ENCODE measurements at places on chromosomes 13 and 19.

DNA sequence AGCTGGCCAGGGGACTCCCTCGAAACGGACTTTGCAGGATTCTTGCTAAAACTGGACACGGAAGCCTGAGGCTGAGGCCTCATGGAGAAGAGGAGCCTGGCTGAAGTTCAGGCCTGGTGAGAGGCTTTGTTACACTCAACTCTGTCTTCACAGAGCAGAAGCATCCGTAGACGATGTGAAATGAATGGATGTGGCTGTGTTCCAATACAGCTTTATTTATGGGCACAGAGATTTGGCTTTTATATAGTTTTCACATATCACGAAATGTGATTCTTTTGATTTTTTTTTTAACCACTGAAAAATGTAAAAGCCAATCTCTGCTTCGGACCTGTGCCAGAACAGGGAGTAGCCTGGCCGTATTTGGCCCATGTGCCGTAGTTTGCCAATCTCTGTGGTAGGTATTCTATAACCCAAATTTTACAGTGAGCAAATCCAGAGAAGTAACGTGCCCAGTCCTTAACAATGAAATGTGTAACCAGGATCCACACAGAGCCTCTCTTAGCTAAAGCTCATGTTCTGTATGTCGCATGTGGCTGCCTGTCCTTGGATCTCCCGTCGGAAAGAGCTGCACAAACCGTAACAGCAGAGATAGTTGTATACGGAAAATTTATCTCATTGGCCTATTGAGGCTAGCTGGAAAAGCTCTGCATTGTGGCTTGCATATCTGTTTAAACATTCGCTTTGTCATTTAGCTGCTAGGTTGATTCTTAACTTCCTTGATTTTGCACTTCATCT lies 171.6 kb upstream of the RNF113B start:
- DNase-seq, result no peak

DNA sequence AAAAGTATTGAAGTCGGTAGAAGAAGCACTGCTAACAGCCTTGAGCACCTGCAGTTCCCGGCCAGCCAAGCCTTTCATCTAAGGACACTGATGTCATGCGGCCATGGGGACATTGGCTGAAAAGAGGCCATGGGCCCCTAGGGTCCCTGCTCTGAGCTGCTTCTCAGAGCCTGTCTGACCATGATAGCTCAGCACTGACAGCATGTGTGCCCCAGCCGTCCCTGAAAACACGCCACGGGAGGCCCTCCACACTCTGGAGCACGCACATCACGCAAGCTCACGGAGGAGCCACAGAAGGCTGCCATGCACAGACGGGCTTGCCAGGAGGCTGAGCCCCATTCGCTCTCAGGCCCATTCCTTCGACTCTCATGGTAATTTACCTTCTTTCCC lies 51.8 kb downstream of the MLLT1 start:
- no peak for DNase-seq

GRCh38 chr13:51158365-51158764 lies 47.3 kb upstream of the C13orf42 start:
- DNase-seq, result no peak

GRCh38 chr19:35249146-35249847 lies 495 bp downstream of the LSR start:
- no peak for DNase-seq

GRCh38 chr19:16429066-16429758 lies 42.6 kb downstream of the EPS15L1 start:
- DNase-seq, result no peak

GRCh38 chr13:106205871-106206270 lies 329.6 kb downstream of the EFNB2 start:
- no peak for DNase-seq

DNA sequence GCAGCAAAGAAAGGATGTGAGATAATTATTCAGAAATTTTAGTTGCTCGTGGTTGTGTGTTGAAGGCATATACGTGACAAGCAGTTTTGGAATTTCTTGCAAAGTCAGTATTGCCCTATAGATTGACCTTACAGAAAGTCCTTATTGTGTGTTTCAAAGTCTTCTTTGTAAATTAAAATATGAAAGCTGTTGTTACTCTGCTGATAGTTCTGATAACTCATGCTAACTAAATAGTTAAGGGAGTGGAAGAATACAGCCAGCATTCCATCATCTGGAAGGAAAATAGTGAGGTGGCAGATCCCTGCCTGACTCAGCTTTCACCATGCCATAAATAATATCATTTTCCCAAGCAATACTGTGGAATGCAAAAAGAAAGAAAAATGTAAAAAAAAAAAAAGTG lies 27.2 kb downstream of the WASF3 start:
- no peak for DNase-seq

- peak; percentile 79 for DNase-seq
Observed at GRCh38 chr13:28492569-28493367, 2.2 kb downstream of the FLT1 start.

- no peak for DNase-seq
Observed at GRCh38 chr13:103859952-103860351, 793.7 kb upstream of the SLC10A2 start.

DNA sequence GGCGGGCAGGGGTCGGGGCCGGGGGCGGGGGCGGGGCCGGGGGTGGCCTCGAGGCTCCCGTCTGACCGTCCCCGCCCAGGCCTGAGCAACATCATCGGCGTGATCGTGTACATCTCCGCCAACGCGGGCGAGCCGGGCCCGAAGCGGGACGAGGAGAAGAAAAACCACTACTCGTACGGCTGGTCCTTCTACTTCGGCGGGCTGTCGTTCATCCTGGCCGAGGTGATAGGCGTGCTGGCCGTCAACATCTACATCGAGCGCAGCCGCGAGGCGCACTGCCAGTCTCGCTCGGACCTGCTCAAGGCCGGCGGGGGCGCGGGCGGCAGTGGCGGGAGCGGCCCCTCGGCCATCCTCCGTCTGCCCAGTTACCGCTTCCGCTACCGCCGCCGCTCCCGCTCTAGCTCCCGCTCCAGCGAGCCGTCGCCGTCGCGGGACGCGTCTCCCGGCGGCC lies 9.4 kb upstream of the CACNG6 start:
- DNase-seq, result no peak

DNA sequence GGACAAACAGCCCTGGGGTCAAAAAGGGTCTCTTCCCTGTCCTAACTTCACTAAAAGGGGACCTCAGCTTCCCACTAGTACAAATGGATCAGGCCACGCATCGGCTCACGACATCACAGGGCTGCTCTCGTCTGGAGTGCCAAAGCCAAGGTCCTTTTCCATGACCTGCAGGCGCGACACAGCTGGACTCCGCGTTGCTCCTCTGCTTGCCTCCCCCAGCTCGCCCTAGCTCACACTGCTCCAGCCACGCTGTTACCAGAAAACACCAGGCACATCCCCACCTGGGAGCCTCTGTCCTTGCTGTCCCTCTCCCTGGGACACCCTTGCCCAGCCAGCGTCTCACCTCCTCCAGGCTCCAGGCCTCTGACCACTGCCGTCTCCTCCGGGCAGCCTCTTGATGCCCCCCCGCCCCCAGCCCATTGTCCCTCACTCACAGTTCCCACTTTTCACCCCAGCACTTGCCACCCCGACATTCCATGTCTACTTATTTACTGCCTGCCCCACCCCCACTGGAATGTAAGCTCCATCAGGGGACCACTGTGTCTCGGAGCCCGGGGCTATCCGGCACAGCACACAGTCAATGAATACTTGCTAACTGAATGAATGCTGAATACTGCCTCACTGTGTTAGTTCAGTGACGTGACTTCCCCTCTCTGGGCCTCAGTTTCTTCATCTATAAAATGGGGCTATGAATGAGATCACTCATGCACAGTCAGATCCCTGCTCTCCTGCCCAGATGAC lies 20.7 kb downstream of the AKT2 start:
- DNase-seq, result no peak

- no peak for DNase-seq
Observed at GRCh38 chr13:76703216-76703615, 183.0 kb downstream of the KCTD12 start.

- no peak for DNase-seq
Observed at GRCh38 chr13:109212650-109213049, 573.7 kb downstream of the IRS2 start.

DNA sequence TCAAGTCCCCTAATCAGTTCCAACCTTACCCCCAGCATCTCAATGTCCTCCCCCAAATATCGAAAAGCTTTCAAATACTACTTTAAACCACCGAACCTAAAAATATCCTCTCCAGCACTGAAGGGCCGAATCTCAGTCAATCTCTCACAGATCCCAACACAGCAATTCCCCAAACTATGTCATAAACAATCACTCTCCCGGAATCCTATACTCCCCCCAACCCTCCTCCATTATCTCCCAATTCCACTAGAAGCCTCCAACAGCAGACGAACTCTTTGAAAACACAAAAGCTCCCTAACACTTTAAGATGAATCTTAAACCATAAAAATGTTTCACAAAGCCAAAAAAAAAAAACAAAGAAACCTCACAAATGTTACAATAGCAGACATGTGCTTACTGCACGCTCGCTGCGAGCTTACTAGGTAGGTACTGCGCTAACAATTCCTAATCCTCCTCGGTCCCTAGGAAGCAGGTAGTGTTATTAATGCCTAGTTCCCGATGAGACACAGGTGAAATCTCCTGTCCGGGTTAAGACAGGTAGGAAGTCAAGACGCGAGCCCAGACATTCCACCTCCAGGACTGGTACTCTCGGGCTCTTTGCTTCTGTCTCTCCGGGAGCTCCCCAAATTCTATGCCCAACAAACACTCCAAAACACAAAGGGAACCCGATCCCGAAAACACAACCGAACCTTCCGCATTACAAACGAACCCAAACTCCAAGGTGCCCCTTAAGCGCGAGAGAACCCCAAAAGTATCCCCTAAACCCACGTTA lies 14.2 kb downstream of the FBXO46 start:
- no peak for DNase-seq

DNA sequence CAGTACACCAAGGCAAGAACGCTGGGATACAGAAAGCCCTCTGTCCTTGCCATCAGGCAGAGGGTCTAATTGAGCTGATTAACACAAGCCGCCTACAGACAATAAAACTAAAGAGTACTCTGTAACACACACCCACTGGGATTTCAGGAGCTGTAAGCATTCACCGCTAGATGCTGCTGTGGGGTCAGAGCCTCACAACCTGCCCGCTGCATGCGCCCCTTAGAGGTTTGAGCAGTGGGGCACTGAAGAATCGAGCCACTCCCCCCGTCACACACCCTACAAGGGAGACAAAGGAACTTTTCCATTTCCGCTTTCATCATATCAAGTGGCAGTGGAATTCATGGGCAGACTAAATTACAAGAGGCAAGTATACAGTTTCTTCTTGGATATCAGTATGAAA lies 1080.6 kb downstream of the PCDH17 start:
- no peak for DNase-seq

- no peak for DNase-seq
Observed at GRCh38 chr13:97322740-97323342, 100.7 kb downstream of the MBNL2 start.

DNA sequence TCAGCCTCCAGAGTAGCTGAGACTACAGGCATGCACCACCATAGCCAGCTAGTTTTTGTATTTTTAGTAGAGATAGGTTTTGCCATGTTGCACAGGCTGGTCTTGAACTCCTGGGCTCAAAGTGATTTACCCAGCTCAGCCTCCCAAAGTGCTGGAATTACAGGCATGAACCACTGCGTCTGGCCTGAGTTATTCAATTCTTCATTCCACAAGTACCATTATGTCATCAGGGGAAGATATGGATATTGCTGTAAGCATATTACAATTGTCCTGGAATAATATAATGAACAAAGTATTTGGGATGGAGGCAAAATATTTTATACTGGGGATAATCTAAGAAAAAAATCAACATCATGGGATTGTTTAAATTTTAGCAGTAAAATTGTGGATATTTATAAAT lies 646.0 kb upstream of the SLITRK6 start:
- no peak for DNase-seq

DNA sequence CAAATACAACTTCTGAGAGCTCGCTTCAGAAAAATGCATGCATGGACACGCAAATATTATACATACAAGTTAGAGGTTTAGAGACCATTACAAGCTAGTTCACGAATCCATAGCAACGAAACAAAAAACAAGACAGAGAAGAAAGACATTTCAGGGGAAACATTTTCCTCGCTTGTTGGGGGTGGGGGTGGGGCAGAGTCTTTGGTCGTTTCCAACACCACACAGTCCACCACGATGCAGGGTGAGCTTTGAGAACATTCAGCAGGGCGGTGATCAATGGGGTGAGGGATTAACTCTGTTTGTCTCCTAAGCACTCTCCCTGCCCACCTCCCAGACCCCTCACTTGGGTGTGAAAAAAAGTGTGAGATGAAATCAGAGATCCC lies 651 bp downstream of the OXGR1 start:
- DNase-seq, result no peak

DNA sequence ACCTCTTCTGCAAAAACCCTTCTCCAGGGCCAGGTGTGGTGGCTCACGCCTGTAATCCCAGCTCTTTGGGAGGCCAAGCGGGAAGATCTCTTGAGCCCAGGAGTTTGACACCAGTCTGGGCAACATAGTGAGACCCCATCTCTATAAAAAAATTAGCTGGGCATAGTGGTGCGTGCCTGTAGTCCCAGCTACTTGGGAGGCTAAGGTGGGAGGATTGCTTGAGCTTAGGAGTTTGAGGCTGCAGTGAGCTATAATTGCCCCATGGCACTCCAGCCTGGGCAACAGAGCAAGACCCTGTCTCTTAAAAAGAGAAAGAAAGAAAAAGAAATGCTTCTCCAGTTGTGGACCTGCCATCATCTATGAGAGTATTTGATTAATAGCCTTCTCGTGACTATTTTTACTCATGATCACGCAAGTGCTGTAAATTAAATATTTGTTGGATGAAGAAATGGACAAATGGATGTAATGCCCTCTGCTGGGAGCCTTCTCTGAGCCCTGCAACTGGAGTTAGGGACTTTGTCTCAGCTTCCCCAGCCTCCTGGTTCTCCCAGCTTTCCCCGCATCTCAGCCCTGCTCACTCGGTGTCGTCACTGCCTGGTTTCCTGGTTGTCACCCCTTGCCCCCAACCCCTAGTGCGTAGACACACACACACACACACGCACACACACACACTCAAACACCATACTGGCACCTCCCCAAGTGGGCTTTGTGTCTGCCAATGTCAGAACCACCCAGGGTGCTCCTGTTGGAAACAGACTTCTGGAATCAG lies 12.2 kb downstream of the WIZ start:
- no peak for DNase-seq

- no peak for DNase-seq
Observed at GRCh38 chr13:21596722-21597121, 7.2 kb downstream of the MICU2 start.

DNA sequence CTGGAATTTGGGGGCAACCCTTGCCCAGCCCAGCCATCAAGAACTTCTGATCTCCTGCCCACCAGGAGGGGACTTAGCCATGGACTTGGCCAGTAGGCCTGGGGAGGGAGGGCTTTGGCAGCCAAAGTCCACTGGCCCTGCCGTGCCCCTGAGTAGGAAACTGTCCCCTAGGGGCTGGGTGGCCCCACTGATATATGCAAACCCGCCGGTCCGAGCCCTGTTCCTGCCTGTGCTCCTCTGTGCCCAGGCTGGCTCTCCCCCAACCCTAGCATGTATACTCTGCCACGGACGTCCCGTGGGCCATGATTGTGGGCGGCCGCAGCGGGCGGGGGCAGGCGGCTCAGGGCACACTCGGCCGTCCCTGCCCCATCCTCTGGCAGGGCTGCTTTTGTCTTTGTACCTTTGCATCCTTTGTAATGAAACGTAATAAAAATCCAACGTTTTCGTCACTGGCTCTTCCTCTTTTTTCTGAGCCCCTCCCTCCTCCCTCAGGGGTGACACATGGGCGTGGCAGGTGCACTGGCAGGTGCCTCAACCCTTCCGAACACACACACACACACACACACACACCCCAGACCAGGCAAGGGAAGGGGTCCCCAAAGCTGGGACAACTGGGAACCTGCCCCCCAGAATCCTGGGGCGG lies 9.1 kb downstream of the COMP start:
- DNase-seq, result no peak

GRCh38 chr19:55467236-55468053 lies 2.9 kb upstream of the C19orf85 start:
- DNase-seq, result peak; percentile 74

GRCh38 chr13:40152145-40152544 lies 496.7 kb downstream of the COG6 start:
- no peak for DNase-seq

Data from activated CD4-positive, alpha-beta T cell treated with anti-CD3 and anti-CD28 coated beads, Interleukin-10, Interleukin-2, amounts not matched to agents 100 ng/mL and 50 ng/mL, durations not matched to agents 16 hours and 8 hours (primary cell).